Uterus (tissue), 4 donors: ENCODE measurements at places on chromosomes 2 and 18. TPM values are rescaled to one million over a fixed set of nuclear protein-coding genes. Genes with fewer than 3 reads are reported as not detected.
A peak's percentile ranks its signal among the peaks of the same experiment; 100 is the strongest.

The MYO1B gene
- total RNA-seq: 10.3 TPM

The NEU4 gene
- total RNA-seq: not detected

The MAP4K3 gene
- 83.4 TPM for total RNA-seq

The ACOXL gene
- not detected for total RNA-seq

The C2orf80 gene
- not detected for total RNA-seq

The LRRTM1 gene
- not detected for total RNA-seq

The GULP1 gene
- 14.3 TPM for total RNA-seq

The CFC1 gene
- total RNA-seq: not detected

The LRP1B gene
- total RNA-seq: 0.29 TPM

The G6PC2 gene
- total RNA-seq: not detected

The FAM110C gene
- total RNA-seq: 13.2 TPM

The ALK gene
- total RNA-seq: not detected

GRCh38 chr2:3518496-3519254 is 656 bp downstream of the ADI1 start:
- peak; percentile 99 for DNase-seq

DNA sequence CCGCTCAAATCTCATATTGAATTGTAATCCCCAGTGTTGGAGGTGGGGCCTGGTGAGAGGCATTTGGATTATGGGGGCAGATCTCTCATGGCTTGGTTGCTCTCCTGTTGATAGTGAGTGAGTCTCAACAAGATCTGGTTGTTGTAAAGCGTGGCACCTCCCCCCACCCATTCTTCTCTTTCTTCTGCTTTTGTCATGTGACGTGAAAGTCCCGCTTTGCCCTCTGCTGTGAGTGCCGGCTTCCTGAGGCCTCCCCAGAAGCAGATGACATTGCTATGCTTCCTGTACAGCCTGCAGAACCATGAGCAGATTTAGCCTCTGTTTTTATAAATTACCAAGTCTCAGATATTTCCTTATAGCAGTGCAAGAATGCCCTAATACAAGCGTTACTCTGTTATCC is 673.8 kb downstream of the ADCYAP1 start:
- DNase-seq: no peak

DNA sequence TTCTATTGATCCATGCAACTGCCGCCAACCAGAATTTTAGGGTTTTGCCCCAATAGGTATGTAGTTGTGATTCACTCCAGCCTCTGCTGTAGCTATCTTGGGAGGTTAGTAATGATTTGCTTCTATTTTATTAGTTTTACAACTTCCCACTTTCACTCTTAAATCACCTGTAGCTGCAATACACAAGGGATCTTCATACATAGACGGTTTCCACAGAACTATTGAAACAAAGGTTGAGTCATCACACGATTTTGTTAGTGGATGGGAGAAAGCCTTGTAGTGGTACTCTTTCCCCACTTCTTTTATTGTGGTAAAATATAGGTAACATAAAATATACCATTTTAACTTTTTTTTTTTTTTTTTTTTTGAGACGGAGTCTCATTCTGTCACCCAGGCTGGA is 104.2 kb upstream of the SPRED2 start:
- no peak for DNase-seq

DNA sequence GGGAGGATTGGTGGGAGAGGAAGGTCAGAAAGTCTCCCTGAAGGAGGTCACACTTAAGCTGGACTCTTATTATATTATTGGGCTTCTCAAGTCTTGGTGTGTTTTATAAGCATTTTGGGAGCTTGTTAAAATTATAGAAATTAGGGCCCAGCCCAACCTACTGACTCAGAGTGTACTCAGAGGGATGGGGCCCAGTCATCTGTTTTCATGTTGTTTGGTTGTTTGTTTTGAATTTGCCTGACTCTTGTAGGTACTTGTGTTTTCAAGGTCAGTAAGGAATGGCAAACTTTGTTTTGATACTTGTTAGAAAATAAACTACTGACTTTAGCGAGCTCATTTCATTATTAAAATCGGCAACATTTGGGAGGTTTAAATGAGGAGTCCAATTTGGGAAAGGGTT is 152.0 kb downstream of the INSIG2 start:
- no peak for DNase-seq

GRCh38 chr18:77733292-77733903 is 483.8 kb downstream of the GALR1 start:
- DNase-seq: no peak

DNA sequence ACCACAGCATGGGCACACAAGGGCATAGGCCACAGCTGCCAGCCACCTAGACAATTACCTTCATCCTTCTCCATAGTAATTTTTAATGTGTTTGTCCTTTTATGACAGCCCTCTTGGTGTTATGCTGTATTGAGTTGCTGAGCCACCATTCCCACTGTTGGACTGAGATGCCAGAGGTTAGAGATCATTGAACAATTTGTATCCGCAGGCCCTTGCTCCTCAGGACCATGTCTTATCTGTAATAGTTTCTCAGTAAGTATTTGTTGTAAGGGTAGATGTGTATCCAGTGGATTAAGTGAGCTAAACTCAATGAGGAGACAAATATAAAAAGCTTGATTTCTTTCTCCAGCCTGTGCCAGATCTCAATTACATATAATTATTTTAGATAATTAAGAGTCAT is 832.8 kb upstream of the ID2 start:
- no peak for DNase-seq

DNA sequence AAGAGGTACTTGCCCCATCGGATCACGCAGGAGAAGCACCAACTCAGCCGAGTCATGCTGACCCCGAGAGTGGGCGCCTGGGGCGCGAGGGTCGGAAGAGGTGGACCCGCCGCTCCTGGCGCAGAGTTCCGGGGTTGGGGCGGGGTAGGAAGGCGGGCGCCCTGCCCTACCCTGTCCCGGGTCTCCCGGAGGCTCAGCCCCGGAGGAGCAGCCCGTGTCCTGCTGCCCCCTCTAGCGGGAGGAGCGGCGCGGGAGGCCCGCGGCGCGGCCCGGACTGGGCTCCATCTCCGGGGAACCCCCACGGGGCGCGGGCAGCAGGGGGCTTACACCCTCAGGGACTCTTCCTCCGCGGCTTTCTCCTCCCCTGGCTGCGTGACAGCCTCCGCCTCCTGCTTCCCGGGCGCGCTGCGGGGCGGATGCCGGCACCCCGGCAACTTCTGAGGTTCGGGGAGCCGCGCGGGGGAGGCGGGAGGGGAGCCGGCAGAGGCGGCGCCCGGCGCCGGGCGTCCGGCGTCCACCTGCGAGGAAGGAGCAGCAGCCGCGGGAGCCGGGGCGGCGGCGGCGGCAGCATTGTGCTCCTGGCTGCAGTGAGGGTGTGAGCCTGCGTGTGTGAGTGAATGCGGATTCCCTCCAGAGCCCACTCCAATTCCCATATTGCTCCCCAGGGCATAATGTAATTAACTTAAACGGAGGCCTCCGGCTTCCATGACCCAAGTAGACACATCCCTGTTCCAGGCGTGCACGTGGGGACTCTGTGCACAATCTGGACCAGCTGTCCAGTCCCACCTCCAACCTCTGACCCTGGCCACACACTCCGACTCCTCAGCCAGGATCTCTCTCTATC is 7.6 kb upstream of the TNS1 start:
- DNase-seq: peak; percentile 76

DNA sequence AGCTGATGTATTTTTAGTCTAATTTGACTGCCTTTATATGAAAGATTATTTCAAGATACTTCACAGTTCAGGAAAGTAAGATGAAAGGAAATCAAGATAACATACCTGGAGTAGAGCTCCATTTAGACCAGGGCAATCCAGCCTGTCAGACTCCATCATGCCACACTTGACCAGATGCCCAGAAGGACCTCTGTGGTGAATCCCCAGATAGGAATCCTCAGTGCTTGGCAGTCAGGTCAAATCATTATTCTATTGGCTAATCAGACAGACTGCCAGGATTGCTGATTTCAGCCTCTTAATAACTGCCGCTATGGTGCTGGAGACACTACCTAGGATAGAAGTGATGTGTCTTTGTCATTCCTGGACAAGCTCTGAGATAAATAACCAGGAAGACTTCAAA is 404.2 kb downstream of the STK39 start:
- no peak for DNase-seq

DNA sequence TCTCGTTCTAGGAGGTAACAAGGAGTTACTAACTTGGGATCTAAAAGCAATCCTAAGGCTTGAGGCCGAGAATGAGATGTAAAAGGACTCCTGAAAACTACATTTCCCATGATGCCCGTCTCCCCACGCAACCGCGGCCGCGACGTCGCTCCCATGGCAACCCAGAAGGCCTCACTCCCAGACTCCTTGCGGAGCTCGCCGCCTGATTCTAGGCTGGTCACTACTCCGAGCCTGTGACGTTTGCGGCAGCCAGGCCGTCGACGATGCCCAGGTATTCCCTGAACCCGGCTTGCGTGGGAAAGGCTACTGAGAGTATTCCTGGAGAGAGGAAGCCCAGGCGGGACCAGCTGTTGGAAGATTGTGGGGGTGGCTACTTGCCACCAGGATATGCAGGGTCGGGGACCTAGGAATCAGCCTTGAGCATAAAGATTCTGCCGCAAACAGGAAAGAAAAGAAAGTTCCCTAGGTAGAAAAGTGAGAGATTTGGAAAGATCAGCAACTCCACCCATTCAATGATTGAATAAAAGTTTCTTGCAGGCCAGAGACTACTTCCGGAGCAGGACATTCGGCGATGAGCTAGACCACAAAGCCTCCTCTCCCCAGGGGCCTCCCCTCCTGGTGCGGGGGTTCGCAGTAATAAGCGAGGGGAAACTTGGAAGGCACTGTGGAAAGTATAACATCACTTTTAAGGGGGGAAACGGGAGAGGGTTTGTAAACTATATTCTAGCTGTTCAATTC is at the start of gene DYNC2LI1:
Gene DYNC2LI1, plus strand, starts transcription at position 164 of the 738 bp plus-strand sequence. Its CDS starts 100 bp downstream, at position 264.
- peak; percentile 91 for DNase-seq

- no peak for DNase-seq
Measured at GRCh38 chr2:195343942-195344530, 313.0 kb upstream of the SLC39A10 start.

GRCh38 chr2:36951027-36951518 is 15.3 kb downstream of the STRN start:
- no peak for DNase-seq

GRCh38 chr2:121472470-121472993 is 58.1 kb upstream of the RNU4ATAC start:
- DNase-seq: no peak

DNA sequence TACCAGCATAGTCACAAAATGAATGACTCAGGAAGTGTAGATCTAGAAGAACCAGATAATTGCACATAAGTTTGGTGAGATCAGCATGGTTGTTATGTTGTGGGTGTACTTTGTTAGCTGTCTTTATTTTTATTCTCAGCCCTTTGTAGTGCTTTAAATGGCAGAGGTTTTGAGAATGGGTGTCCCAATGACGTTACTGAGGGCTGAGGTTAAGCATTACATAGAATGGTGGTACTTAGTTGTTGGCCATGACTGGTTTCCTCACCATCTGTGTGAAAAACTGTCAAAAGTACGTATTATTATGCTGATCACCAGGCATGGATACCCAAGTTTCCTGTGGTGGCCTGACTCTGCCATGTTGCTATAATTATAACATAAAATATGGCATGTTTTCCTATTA is 165.8 kb downstream of the UBE2E3 start:
- no peak for DNase-seq

- no peak for DNase-seq
Measured at GRCh38 chr2:227823922-227824321, 10.3 kb downstream of the CCL20 start.

- peak; percentile 35 for DNase-seq
Measured at GRCh38 chr2:112031473-112032223, 23.4 kb upstream of the TMEM87B start.

- DNase-seq: no peak
Measured at GRCh38 chr2:99605036-99605435, 115.2 kb upstream of the REV1 start.

DNA sequence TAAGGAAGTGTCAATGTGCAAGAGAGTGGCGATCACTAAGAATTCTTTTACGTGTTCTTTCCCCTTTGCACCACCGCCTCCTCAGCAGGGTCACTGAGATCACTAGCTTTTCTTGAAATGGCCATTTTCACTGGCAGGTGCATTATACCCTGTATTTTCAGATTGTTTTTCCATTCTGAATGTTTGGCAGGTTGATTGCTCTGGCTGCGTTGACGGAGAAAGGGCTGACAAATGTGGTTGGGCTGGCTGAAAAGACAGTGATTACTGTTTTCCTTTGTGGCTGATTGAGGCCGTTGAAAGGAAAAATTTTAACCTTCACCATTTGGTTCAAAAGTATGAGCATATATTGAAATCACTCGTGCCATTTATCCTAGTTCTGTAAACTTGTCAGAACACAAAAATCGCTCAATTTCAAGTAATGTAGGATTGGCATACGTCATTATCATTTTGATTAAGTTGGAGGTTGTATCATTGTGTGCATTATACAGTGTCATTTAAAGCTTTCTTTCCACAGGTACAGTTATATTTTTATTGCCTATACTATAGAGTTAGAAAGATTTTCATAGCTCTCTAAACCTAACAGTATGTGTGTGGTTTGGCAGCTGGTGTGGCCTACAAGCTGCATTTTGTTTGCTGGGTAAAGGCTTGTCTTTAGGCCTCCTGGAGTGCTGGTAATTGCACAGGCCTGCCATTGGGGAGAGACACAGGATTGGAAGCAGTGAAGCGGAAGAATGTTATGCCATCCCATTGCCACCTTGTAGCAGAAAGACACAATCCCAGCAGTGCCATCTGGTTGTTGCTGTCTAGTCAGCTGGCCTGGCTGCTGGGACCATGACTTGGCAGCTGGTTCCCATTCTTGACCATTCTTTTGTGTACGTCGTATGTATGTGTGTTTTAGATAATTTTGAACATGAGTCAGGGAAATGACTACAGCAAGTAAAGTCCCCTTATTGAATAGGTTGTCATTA is 36.7 kb downstream of the DYNC1I2 start:
- no peak for DNase-seq

- no peak for DNase-seq
Measured at GRCh38 chr18:69282371-69282770, 118.3 kb upstream of the DOK6 start.

- no peak for DNase-seq
Measured at GRCh38 chr2:181790716-181791649, 100.5 kb upstream of the ITPRID2 start.

DNA sequence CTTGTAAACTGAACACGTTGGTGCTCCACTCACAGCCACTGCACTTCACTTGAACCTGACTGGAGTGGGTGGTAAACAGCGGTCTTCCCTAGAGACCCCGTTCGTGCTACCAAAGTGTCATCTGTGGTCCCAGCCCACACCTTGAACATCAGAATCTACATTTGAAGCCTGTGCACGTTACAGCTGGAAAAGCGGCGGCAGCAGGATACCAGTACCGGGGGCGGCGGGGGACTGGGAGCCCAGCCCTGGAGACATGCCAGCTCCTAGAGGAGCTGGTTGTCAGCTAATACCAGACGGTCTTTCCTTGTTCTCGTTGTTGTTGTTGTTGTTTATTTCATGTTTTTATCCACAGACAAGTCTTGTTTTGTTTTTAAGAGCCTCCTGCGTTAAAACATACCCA is 156.7 kb downstream of the WDSUB1 start:
- DNase-seq: no peak

DNA sequence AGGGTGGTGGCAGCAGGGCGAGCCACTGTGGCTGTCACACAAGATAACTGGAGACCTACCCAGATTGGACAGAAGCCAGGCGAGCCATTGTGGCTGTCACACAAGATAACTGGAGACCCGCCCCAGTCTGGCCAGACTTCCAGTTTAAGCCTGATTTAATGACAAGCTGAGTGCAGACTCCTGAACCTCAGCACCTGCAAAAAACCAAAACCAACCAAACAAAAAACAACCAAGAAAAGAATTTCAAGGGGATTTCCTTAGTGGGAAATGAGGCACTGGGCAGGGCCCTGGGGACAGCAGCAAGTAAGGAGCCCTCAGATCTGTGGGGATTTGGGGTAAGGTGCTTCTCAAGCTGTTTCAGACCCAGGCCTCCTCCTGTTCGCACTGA is 95.2 kb upstream of the BOD1L2 start:
- no peak for DNase-seq

GRCh38 chr18:6297875-6298274 is 116.8 kb downstream of the L3MBTL4 start:
- DNase-seq: no peak
